OCI-LY7 (cell line): ENCODE measurements at places on chromosomes 2 and 18. TPM values are rescaled to one million over a fixed set of nuclear protein-coding genes. Genes with fewer than 3 reads are reported as not detected.

Gene CFC1
- total RNA-seq = not detected in 2 replicates

Gene ACADL
- not detected in 2 replicates for total RNA-seq

Gene RPL37A
- 3,282 and 3,500 TPM in 2 replicates for total RNA-seq

Gene MTCL1
- 159 and 170 TPM in 2 replicates for total RNA-seq

Gene TMEM37
- total RNA-seq = not detected in 2 replicates

Gene DUSP2
- 31.2 and 37.3 TPM in 2 replicates for total RNA-seq

Gene LAMA1
- not detected in 2 replicates for total RNA-seq

Gene SMYD5
- total RNA-seq = 33.2 and 38.2 TPM in 2 replicates

Gene RIT2
- total RNA-seq = not detected in 2 replicates

Gene MZT2A
- 305 and 332 TPM in 2 replicates for total RNA-seq

Gene PPP1CB
- total RNA-seq = 127 and 144 TPM in 2 replicates

Gene RAB6C
- total RNA-seq = not detected in 2 replicates

Gene NCKAP5
- not detected in 2 replicates for total RNA-seq

Gene DPP4
- total RNA-seq = not detected in 2 replicates

Gene PLEKHM3
- total RNA-seq = 3.7 and 5.4 TPM in 2 replicates

Gene IL36G
- not detected in 2 replicates for total RNA-seq

Gene SULT1C4
- total RNA-seq = not detected in 2 replicates

Gene BCL11A
- 163 and 167 TPM in 2 replicates for total RNA-seq

Gene UGT1A7
- not detected in 2 replicates for total RNA-seq

Gene SERPINB7
- not detected in 2 replicates for total RNA-seq

Gene STARD6
- total RNA-seq = not detected in 2 replicates

Gene GKN2
- total RNA-seq = not detected in 2 replicates

Gene STK17B
- total RNA-seq = 148 and 182 TPM in 2 replicates

Gene ATP8B1
- not detected in 2 replicates for total RNA-seq

Gene KRTCAP3
- total RNA-seq = 6.9 and 8.3 TPM in 2 replicates

Gene FN1
- 1.2 and 1.3 TPM in 2 replicates for total RNA-seq

Gene OR6B2
- total RNA-seq = not detected in 2 replicates

Gene STPG4
- 0.68 and 0.72 TPM in 2 replicates for total RNA-seq

Gene R3HDM1
- 111 and 122 TPM in 2 replicates for total RNA-seq

Gene RBMS1
- total RNA-seq = 35.7 and 40.6 TPM in 2 replicates

Gene PPP3R1
- total RNA-seq = 90.3 and 97.4 TPM in 2 replicates

Gene TUBA3E
- total RNA-seq = not detected in 2 replicates

Gene PDCD1
- total RNA-seq = not detected in 2 replicates

Gene CD8B2
- total RNA-seq = not detected in 2 replicates

Gene TTC39C
- 47.0 TPM in 2 replicates for total RNA-seq

Gene C2orf80
- not detected in 2 replicates for total RNA-seq

Gene KIAA2012
- total RNA-seq = not detected in 2 replicates

Gene APCDD1
- total RNA-seq = not detected in 2 replicates

Gene TRIM54
- total RNA-seq = 13.6 and 18.8 TPM in 2 replicates

Gene NT5DC4
- total RNA-seq = not detected in 2 replicates

Gene HOXD12
- 0.25 TPM in 1 of 2 replicates, not detected in the other for total RNA-seq

Gene PSMA8
- total RNA-seq = 0.19 and 0.37 TPM in 2 replicates

Gene NLRC4
- not detected in 2 replicates for total RNA-seq

Gene LRP2
- total RNA-seq = 0.06 and 0.89 TPM in 2 replicates

Gene CRYGD
- total RNA-seq = not detected in 2 replicates

Gene MTA3
- total RNA-seq = 183 and 205 TPM in 2 replicates

Gene CFAP65
- total RNA-seq = not detected in 2 replicates

Gene IRS1
- 23.5 and 23.6 TPM in 2 replicates for total RNA-seq

Gene IL1B
- total RNA-seq = not detected in 2 replicates

Gene RGPD3
- total RNA-seq = not detected in 2 replicates

Gene IL37
- total RNA-seq = 0.63 TPM in 1 of 2 replicates, not detected in the other

Gene KLF11
- total RNA-seq = 14.9 and 15.8 TPM in 2 replicates

Gene SERPINB13
- not detected in 2 replicates for total RNA-seq

Gene TOGARAM2
- total RNA-seq = not detected in 2 replicates
